ENCODE measurements at places on chromosomes 13 and 19.

DNA sequence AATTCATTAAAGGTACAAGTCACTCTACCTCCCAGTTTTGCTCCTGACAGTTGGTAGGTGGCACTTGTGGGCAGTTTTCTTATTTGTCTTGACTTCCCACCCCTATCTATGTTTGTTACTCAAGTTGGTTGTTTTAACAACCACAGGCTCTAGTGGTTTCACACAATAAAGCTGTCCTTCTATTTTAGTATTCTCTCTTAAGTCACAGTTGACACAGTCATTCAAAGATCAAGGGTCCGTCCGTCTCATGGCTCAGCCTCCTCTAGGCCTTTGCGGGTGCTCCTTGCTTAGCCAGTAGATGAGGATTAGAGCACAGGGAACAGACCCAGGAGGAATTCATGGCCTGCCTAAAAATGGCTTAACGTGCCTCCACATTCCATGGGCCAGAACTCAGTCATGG lies 573.7 kb downstream of the IRS2 start:
- DNase-seq, result no peak

DNA sequence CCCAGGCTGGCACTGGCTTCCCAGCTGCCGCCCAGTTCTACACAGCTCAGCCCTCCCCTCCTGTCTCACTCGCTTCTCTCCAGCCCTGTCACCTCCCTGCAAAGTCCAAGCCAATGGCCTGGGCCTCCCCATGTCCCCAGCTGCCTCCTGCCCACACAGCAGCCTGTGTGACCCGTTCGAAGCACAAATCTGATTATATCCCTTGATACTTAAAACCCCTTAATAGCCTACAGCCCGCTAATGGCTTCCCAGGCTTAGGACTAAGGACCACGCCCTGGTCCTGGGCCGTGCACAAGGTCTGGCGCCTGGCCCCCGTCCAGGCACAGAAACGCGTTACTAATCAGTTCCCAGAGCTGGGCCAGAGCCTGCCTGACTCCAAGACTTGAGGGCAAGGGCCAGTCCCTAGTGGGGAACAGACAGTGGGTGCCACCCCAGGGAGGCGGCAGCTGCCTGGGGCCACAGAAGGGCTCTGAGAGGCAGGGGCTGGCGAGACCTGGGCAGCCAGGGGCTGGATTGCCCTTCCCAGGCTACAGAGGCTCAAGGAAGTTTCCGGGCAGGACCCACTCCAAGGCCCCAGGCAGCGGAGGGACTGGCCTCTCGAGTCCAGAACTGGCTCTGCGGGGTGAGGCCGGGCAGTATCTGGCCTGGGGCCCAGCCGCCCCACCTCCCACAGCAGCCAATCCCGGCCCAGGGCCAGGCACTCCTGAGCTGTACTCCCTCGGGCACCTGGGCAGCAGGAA lies 10.4 kb downstream of the XAB2 start:
- DNase-seq, result no peak

DNA sequence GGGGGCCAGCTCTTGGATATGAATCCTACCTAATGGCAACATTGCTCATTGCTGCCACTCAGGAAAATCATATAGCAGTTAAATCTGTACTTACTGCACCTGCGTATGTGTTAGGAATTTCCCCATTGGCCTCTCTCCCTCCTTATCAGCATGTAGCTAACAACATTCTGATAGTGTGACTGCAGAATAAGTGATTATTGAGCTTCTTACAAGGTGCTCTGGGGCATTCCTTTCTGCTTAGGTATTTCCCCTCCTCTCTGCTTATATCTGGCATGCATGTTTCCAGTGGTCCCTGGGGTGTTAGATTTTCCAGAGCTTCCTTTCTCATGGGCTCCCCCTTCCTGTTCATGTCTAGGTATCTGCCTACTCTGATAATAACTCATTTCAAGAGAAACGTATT lies 414.1 kb upstream of the SLITRK1 start:
- no peak for DNase-seq

- no peak for DNase-seq
Measured at GRCh38 chr13:95030821-95031343, 270.4 kb downstream of the ABCC4 start.

GRCh38 chr19:41696402-41697197 lies 8.5 kb upstream of the CEACAM7 start:
- no peak for DNase-seq

GRCh38 chr19:33670398-33670797 lies 48.6 kb downstream of the CHST8 start:
- no peak for DNase-seq

DNA sequence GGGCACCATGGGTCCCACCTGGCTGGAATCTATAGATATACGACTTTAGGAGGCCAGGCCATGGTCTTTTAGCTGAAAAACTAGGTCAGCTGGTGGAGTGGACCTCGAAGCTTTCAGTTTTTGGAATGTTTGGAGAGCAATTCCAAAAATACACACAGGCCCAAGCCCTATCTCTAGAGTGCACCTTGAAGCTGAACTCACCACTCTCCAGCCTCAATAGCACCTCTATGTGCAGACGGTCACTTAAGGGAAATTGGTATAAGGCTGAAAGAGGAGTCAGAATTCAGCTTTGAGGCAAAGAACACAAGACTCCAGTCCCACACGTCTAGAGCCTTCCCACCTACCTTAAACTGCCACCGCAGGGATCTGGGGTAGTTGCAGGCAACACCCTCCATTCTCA lies 56.4 kb upstream of the KATNAL1 start:
- DNase-seq, result no peak

DNA sequence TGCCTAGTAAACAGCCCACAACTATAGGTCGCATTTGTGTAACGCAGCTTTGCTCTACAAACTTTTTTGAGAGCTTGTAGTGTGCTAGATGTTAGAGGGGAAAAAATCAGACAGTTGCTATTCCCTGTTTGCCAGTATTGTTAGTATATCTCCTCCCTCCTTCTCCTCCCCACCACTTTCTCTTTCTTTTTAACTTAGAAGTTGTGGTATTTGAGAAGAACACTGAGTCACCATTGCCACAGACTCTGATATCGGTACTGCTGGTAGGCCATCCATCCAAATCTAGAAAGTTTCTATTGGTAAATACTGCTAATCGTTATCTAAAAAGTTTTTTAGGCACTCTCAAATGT lies 666 bp downstream of the POMP start:
- peak; percentile 16 for DNase-seq

GRCh38 chr13:95343944-95344343 lies 42.7 kb upstream of the ABCC4 start:
- no peak for DNase-seq

DNA sequence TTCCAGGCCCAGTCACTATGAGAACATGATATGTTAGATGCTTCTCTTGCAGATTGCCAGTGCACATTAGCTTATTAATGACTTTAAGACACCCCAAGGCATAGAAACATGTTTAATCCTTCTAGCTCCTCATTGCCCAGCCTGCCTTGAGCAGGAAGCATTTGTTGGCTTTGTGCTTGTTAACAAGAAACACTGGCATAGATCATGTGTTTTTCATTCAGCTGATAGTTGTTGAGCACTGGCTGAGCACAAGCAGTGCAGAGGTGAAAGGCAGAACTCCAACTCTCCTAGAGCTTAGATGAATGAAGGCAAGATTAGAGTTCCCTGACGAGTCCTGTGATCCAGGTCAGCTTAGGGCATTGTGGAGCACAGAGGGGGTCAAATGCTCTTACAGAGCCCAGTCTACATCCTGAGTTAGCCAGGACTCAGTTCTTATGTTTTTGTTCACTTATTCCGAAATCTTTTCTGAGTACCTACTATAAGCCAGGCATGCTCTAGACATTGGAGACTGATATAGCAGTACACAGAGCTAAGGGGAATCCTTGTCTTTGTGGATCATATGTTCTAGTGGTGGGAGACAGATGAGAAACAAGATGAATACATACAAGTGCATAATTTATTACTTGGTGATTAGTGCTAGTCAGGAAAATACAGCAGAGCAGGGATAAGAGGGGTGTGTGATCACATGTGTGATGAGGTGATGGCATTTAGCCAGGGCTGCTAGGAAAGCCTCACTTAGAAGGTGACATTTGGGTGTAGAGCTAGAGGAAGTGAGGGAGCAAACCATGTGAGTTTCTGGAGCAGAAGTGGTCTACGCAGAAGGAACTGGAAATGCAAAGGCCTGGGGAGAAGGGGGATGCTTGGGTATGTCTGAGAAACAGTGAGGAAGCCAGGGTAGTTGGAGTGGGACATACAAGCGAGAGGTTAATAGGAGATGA lies 101.2 kb downstream of the WASF3 start:
- DNase-seq, result no peak

DNA sequence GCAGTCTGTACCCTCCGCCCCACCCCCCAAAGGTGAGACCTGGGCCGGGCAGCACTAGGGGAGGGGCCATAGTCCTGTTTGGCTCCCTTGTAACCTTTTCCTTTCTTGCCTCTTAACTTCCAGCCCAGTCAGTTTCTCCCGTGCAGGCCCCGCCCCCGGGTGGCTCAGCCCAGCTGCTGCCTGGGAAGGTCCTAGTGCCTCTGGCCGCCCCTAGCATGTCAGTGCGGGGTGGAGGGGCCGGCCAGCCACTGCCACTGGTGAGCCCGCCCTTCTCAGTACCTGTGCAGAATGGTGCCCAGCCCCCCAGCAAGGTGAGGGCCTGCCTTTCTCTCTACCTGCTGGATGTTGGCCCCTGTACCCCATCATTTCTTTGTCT lies 10.5 kb upstream of the PRR19 start:
- no peak for DNase-seq

DNA sequence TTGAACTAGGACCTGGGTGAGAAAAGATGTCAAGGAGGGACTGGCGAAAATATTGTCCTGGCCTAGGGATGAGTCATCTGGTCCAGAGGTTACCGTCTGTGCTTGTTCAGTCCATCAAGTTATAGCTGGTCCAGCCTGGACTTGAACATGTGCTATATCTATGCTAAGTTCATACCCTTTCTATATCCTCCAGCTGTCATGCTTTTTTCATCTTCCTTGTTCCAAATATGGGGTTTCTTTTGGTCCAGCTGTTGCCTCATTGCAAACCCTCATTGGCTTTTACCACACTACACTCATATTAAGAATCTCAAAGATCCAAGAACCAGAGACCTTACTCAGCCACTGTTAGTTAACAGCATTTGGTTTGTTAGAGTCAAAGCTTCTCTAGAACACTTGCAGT lies 19.1 kb upstream of the KLF12 start:
- no peak for DNase-seq

DNA sequence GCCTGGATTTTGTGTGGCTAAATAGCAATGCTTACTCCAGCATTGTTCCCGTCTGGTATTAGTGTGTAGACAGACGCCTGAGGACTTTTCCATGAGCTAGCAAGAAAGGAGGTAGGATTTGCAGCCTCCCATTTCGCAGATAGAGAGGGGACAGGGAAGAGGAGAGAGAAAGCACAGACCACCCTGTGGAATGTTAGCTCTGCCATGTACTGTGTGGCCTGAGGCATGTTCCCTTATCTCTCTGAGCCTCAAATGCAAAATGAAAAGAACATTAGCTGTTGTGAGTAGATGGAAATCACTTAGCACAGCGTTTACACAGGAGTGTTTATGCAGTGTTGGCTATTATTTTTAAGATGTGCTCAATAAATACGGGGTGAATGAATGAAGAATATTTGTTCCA lies 45.5 kb downstream of the OLFM4 start:
- no peak for DNase-seq

- DNase-seq, result no peak
Measured at GRCh38 chr19:1028062-1028926, 1.9 kb downstream of the CNN2 start.

- DNase-seq, result no peak
Measured at GRCh38 chr13:27495551-27495950, 45.2 kb upstream of the MTIF3 start.

GRCh38 chr13:111080642-111081041 lies 34.5 kb upstream of the ARHGEF7 start:
- DNase-seq, result no peak

GRCh38 chr19:28264556-28264955 lies 948.4 kb downstream of the UQCRFS1 start:
- no peak for DNase-seq

DNA sequence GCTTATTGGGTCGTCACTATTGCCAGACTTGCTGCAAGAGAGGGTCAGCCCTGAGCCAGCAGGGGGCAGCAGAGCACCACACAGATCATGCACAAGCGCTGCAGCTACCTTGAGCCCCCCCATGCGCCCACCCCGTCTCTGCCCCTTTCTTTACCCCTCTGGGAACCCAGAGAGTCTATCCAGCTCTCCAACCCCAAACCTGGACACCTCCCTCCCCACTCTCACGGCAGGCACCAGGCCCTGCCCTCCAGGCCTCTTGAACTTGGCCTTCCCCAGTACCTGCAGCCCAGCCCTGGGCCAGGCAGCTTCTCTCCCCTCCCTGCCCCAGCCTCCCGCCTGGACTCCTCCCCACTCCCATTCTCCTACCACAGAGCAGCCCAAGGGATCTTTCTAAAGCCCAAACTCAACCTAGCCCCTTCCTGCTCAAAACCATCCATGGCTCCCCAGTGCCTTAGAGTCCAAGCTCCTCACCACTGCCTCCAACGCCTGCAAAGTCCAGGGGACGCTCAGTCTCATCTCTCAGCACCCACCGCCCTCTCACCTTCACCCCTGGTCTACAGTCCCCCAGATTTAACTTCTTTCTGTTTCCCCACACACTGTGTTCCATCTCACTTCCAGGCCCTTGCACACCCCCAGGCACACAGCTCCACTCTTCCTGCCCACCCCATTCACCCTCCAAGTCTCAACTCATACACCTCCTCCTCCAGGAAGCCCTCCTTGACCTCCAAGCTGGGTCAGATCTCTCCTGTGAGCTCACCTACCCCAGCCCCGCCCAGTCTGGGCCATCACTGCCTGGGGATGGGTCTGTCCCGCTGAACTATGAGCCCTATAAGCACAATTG lies 9.4 kb upstream of the CEACAM16 start:
- DNase-seq, result no peak

GRCh38 chr19:43798546-43799409 lies 3.5 kb downstream of the LYPD5 start:
- DNase-seq, result no peak

GRCh38 chr19:17772172-17772571 lies 20.9 kb downstream of the FCHO1 start:
- no peak for DNase-seq

GRCh38 chr13:25186187-25186586 lies 14.1 kb upstream of the AMER2 start:
- DNase-seq, result no peak

All from GF-D8 (cell line).